ENCODE measurements at places on chromosomes 1 and 21. TPM values are rescaled to one million over a fixed set of nuclear protein-coding genes. Genes with fewer than 3 reads are reported as not detected.

Gene PLCH2
- not detected for total RNA-seq

Gene GNG12
- 91.1 TPM for total RNA-seq

Gene CRYBG2
- not detected for total RNA-seq

Gene CHODL
- 5.7 TPM for total RNA-seq

Gene OR10J1
- not detected for total RNA-seq

Gene RNU1-3
- under 0.01 TPM for total RNA-seq

Gene P3H1
- total RNA-seq = 75.2 TPM

Gene KRTAP13-2
- not detected for total RNA-seq

Gene PADI4
- total RNA-seq = not detected

Gene GCSAML
- total RNA-seq = not detected

Gene NCAM2
- total RNA-seq = 5.9 TPM

Gene PGLYRP3
- total RNA-seq = not detected

Gene RIMKLA
- total RNA-seq = 0.09 TPM

Gene MPL
- total RNA-seq = not detected

Gene OR14K1
- total RNA-seq = not detected

Gene IFNLR1
- total RNA-seq = not detected

Gene MYOM3
- not detected for total RNA-seq

Gene LDLRAD1
- total RNA-seq = not detected

Gene C1orf141
- 0.65 TPM for total RNA-seq

Gene RIPPLY3
- total RNA-seq = not detected

Gene F5
- 0.16 TPM for total RNA-seq

Gene TPTE
- not detected for total RNA-seq

Gene SPATA21
- total RNA-seq = not detected

Gene SGIP1
- total RNA-seq = 2.1 TPM

Gene S100A5
- not detected for total RNA-seq

Gene MFAP2
- total RNA-seq = 47.7 TPM

Gene SFN
- not detected for total RNA-seq

Gene SPRR5
- not detected for total RNA-seq

Gene FAM43B
- total RNA-seq = 0.90 TPM

Gene SLC44A3
- 1.6 TPM for total RNA-seq

Gene SLFNL1
- total RNA-seq = 0.09 TPM

Gene SLAMF9
- total RNA-seq = not detected

Gene CHI3L1
- total RNA-seq = 3.0 TPM

Gene SYT6
- not detected for total RNA-seq

Gene CYP4A22
- not detected for total RNA-seq

Gene TAL1
- 0.08 TPM for total RNA-seq

Gene GUCA2A
- not detected for total RNA-seq

Gene ARHGEF19
- 2.8 TPM for total RNA-seq

Gene MRPL20
- 123 TPM for total RNA-seq

Gene CCDC181
- 3.1 TPM for total RNA-seq

Gene DIPK1A
- 17.1 TPM for total RNA-seq

Gene OR10Z1
- total RNA-seq = not detected

Gene TMEM50B
- total RNA-seq = 28.7 TPM

Gene OR2L3
- total RNA-seq = not detected

Gene LRRC39
- total RNA-seq = 3.7 TPM

Gene ADAMTSL4
- 13.0 TPM for total RNA-seq

Gene S100A2
- 3.3 TPM for total RNA-seq
